ENCODE measurements at places on chromosomes 7 and 10.

- DNase-seq, result no peak
Measured at GRCh38 chr7:87127019-87127418, 25.2 kb upstream of the DMTF1 start.

GRCh38 chr7:94973844-94974243, 66.5 kb downstream of the PPP1R9A start:
- no peak for DNase-seq

DNA sequence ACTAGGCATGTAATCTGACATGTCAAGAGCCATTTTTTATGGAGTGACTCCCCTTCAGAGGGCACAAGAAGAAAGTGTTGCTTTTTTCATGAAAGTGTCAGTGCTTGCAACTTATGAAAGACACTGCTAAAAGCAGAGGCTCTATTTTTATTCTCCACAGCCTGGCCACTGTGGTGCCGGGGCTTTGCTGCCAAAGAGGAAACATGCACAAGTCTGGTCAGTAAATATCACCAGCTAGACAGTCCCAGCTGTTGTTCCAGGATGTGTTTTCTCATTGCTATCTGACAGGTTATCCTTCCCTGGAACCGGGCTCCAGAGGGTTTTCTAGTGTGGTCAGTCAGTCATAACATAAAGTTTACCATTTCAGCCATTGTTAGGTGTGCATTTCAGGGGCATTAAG, 180.7 kb upstream of the PITRM1 start:
- no peak for DNase-seq

- DNase-seq, result no peak
Measured at GRCh38 chr7:41699516-41699915, 3.4 kb downstream of the INHBA start.

DNA sequence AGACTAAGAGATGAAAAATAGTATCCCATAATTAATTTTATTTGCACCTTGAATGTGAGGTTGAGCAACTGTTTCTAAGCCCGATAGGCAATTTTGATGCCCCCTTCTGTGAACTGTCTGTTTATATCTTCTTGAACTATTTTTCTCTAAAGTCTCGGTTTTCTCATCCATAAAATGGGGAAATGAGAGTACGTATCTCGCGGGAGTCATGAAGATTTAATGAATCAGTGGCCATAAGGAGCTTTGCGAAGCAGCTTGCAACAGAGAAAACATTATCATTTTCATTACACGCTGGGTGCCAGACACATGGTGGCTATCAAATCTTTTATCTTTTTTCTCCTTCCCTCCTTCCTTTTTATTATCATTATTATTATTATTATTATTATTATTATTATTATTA, 108.1 kb upstream of the CARD11 start:
- no peak for DNase-seq

GRCh38 chr7:47636433-47637175, 54.7 kb upstream of the TNS3 start:
- no peak for DNase-seq

GRCh38 chr10:79082631-79083596, 14.1 kb downstream of the ZMIZ1 start:
- no peak for DNase-seq

- DNase-seq, result no peak
Measured at GRCh38 chr10:117197189-117197588, at the start of gene KCNK18. Gene KCNK18, plus strand, starts transcription at chr10:117197489. Its CDS starts 0 bp downstream, at chr10:117197489.

GRCh38 chr7:27605689-27606269, 56.9 kb downstream of the HIBADH start:
- DNase-seq, result no peak

- DNase-seq, result no peak
Measured at GRCh38 chr10:58995058-58995596, 181.3 kb upstream of the PHYHIPL start.

- DNase-seq, result no peak
Measured at GRCh38 chr10:7056216-7056615, 354.6 kb downstream of the SFMBT2 start.

- no peak for DNase-seq
Measured at GRCh38 chr10:128537834-128538330, 411.7 kb upstream of the MKI67 start.

DNA sequence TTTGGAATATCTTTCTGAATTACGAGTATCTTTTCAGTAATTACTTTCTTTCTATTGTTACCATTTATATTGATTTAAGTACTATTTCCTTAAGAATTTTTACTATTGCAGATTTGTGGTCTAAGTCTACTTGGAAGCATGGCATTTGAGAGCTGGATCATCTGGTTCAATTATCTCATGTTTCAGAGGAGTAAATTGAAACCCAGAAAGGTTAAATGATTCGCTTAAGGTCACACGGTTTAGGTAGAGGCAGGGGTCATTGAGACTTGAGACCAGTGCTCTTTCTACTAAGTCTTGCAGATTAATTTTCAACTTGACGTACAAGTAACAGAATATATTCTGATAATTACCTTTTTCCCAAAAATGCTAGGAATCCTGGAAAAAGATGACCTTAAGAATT, 109.2 kb upstream of the GLCCI1 start:
- no peak for DNase-seq

GRCh38 chr10:49074836-49075682, 40.3 kb downstream of the VSTM4 start:
- no peak for DNase-seq

DNA sequence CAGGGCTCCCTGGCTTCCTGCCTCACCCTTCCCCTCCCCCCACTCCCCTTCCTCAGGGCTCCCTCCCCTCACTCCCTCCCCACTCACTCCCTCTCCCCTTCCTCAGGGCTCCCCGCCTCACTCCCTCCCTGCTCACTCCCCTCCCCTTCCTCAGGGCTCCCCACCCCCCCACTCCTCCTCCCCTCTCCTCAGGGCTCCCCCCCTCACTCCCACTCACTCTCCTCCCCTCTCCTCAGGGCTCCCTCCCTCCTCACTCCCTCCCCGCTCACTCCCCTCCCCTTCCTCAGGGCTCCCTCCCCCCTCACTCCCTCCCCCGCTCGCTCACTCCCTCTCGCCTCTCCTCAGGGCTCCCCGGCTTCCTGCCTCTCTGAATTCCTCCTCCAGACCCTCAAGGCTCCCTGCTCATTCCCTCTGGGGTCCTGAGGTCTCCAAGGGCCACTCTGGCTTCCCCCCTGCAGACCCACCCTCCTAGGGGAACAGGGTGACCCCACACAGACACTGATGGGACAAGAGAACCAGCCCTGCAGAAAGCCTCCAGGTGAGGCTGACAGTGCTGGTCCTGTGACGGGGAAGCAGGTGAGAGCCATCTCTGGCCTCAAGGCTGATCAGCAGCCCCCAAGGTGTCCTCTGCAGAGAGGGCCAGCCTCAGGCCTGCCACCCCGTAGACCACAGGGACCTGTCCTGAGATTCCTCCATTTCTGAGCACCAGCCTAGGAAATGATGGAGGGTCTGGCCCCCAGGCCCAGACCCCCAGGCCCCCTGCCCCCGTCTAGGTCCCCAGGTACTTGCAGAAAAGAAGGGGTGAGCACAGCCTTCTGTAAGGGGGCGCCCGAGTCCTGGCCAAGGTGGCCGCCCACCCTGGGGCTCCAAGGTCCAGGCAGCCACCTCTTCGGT, 47.2 kb downstream of the PWWP2B start:
- DNase-seq, result no peak

- DNase-seq, result no peak
Measured at GRCh38 chr7:29217113-29217512, 22.5 kb downstream of the CHN2 start.

DNA sequence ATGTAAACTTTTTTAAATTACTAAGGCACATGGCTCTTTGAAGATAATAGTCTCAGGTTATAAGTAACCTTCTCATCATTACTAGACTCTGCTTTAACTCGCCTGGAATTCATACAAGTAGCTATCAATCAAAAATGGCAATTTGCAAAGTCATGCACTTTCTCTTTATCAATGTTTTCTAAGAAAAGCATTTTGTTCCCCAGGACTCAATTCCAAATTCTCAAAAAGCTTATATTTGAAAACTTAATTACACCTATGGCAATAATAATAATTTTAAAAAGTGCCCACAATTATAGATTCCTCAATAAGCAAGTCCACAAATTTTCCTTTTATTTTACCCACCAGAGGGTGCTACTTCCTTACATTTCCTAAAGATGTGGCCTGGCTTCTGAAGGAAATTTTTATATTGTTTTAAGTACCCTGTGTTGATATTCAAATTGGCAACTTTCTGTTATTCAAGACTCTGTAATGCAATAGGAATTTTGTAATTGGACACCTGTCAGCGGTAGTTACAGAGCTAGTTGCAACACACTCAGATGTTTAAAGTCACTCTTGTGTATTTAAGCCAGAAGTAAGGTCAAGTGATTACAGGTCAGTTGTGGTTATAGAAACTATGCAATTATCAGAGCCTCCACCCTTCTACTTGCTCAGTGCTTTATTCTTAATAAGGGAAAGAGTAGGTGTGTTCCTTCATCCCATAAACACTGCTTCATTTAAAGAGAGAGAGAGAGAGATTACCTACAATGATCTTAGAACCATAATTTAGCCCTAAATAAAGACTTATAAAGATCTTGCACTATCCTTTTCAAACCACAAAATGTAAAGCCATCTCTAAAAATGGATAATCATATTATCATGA, 47.1 kb upstream of the HYAL4 start:
- peak; percentile 2 for DNase-seq

GRCh38 chr7:116906391-116906790, 44.0 kb downstream of the CAPZA2 start:
- no peak for DNase-seq

DNA sequence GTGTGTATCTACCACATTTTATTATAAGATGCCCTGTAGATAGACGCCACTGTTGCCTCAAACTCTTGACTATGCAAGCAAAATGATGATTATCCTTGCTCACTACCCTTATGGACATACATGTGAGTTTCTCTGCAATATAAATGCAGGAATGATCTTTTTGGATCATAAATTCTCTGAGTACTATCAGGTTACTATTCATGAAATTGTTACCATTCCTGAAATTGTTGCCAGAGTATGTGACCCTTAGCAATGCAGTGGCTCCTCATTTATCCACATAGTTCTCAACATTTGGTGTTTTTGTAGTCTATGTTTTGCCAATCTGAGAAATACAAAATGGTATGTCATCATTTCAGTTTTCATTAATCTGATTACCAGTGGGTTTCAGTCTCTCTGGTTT, 166.2 kb upstream of the FAM3C start:
- no peak for DNase-seq

- no peak for DNase-seq
Measured at GRCh38 chr10:49611816-49612512, 1.9 kb downstream of the SLC18A3 start.

GRCh38 chr7:155107126-155107525, 37.0 kb downstream of the HTR5A start:
- no peak for DNase-seq

DNA sequence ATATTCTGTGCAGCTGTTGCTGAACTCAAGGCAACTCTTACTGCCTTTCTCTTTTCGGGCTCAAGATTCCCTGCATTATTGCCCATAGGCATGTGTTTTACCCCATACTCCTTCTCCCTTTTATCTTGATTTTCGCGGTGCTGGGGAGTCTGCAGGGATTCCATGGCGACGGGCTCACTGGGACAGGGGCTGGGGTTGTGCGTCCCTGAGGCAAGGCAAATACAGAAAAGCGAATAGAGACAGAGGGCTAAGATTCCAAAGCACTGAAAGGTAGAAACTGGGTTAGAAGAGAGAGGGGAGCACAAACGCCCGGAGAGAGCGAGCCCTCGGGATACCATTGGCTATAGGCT, 519 bp upstream of the RPP38 start:
- no peak for DNase-seq

DNA sequence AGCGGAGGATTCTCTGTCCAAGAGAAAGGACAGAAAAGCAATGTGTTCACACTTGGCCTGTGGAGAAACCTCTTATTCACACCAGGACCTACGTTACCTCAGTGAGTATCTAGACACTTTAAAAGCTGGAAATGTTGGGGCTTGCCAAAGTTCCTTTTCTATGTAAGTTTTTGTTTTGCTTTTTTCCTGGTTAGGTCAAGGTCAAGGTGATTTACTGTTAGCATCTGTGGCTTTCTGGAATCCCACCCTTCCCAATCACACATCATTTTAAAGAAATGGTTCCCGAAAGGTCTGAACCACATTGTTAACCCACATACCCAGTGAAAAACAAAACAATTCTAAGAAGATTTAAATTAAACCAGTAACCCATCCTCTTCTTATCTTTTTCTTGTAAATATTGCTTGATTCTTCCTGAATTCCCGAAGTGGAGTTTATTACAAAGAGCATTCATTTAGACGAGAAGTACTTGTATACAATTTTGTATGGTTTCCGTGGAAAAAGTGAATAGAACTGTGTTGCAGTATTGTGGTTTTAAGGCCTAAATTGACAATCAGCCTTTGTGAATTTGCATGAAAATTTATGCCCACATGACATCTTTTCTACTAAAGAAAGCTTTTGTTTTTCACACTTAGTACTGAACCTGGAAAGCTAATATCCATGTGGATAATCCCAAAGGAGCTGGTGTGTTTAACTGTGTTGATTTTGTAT, 827.0 kb upstream of the IGFBP3 start:
- no peak for DNase-seq

DNA sequence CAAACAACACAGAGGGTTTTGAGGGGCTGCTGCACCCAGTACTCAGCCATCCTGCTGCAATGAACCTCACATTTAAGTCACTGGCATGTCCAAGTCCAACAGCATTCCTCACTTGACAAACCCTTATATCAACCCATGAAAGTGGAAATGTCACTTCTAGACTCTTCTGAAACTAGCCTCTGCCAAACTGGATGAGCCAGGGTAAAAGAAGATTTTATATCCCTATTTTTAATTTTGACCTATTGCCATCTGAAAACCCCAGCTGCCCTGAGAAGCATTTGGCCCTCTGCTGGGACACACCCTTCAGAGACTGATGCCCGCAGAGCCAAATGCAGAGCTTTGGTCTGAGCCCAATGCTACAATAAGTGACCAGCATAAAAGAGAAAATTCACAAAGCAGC, 201.1 kb downstream of the ANK3 start:
- no peak for DNase-seq

DNA sequence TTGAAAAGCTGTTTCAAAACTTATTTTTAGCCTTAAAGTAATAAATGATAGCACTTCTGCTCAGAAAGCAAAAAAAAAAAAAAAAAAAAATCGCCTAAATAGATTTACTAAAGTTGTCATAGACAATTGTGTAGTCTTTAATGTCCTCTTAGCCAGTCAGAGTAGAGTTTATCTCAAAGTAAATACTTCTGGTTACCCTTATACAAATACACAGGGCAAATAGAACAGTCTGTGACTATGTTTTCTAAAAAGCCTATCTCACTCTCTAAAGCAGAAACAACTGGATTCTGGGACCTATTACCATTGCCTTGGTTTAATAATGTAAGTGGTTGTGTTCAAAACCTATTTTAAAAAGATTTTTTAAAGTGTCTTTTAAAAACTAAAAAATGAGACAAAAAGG, 156.2 kb upstream of the THSD7A start:
- DNase-seq, result no peak

DNA sequence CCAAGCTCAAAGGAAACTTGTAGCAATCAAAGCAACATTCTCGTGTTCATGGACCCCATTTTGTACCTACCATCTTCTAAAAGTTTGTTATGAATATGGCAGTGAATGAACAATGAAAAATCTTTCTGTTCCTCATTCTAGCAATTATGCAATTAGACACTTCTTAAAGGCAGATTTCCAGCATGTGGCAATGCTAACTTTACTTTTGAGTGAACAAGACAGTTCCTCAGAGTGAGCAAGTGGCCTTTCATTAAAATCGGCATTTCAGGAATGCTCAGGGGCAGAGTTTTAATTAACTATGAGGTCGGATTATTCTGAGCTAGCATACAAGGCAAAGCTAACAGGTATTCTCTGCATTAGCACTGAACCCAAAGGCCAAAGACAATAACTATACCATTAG, 48.4 kb upstream of the NFE2L3 start:
- no peak for DNase-seq

GRCh38 chr7:1912593-1913465, 242.8 kb downstream of the ELFN1 start:
- no peak for DNase-seq

- no peak for DNase-seq
Measured at GRCh38 chr7:228610-229009, 36.2 kb downstream of the FAM20C start.
